ENCODE measurements at places on chromosomes 1 and 21. TPM values are rescaled to one million over a fixed set of nuclear protein-coding genes. Genes with fewer than 3 reads are reported as not detected.

The ERMAP gene
- total RNA-seq: 8.1 TPM

The ACTA1 gene
- 0.63 TPM for total RNA-seq

The KIRREL1 gene
- 267 TPM for total RNA-seq

The WDR64 gene
- total RNA-seq: not detected

The MTARC1 gene
- 5.2 TPM for total RNA-seq

The SLFNL1 gene
- 0.13 TPM for total RNA-seq

All from mesangial cell (primary cell).